ENCODE measurements at places on chromosomes 4 and X. TPM values are rescaled to one million over a fixed set of nuclear protein-coding genes. Genes with fewer than 3 reads are reported as not detected.

NXF2 gene
- not detected for total RNA-seq

SNCA gene
- total RNA-seq: 148 TPM

SLC39A8 gene
- 5.0 TPM for total RNA-seq

JAKMIP1 gene
- not detected for total RNA-seq

HPGD gene
- total RNA-seq: not detected

RXFP1 gene
- not detected for total RNA-seq

SHOX gene
- total RNA-seq: not detected

SYN1 gene
- under 0.01 TPM for total RNA-seq

SLC26A1 gene
- total RNA-seq: 0.20 TPM

POLR2B gene
- 71.7 TPM for total RNA-seq

TCEANC gene
- total RNA-seq: 3.2 TPM

ODAPH gene
- total RNA-seq: not detected

ZNF275 gene
- total RNA-seq: 4.4 TPM

H2BW2 gene
- not detected for total RNA-seq

ASB9 gene
- total RNA-seq: 2.6 TPM

SSX2 gene
- total RNA-seq: not detected

GLUD2 gene
- total RNA-seq: 0.79 TPM

INPP4B gene
- total RNA-seq: 33.5 TPM

MAP9 gene
- total RNA-seq: under 0.01 TPM

SPANXN3 gene
- total RNA-seq: not detected

NEUROG2 gene
- not detected for total RNA-seq

GABRG1 gene
- total RNA-seq: not detected

PHOX2B gene
- not detected for total RNA-seq

CACNA1F gene
- total RNA-seq: not detected

TEX13D gene
- total RNA-seq: not detected

GCNA gene
- 1.8 TPM for total RNA-seq

OTUD6A gene
- total RNA-seq: not detected

PCSK1N gene
- total RNA-seq: 0.20 TPM

GASK1B gene
- 57.8 TPM for total RNA-seq

SUPT20HL1 gene
- not detected for total RNA-seq

BST1 gene
- total RNA-seq: 44.7 TPM

HSD17B10 gene
- 48.4 TPM for total RNA-seq
